ENCODE measurements at places on chromosomes 11 and 22.

DNA sequence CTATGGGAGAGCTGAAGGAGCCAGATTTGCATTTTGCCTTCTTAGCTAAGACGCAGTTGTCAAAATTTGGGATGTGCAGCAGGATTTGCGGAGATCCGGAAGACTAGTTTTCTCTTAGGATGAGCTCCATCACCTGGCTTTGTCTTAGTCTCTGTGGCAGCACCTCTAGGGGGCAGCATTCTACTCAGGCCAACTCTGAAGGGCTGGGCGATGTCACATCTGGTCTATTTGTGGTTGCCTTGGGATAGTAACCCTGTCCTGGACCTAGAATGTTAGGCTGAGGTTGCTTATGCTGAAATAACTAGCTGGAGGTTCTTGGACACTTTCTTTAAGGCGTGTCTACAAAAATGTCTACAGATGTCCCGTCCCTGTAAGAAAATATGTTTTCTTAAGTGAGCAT is 116.2 kb downstream of the FAT3 start:
- no peak for DNase-seq

GRCh38 chr22:23256986-23257888 is 76.9 kb downstream of the BCR start:
- no peak for DNase-seq

DNA sequence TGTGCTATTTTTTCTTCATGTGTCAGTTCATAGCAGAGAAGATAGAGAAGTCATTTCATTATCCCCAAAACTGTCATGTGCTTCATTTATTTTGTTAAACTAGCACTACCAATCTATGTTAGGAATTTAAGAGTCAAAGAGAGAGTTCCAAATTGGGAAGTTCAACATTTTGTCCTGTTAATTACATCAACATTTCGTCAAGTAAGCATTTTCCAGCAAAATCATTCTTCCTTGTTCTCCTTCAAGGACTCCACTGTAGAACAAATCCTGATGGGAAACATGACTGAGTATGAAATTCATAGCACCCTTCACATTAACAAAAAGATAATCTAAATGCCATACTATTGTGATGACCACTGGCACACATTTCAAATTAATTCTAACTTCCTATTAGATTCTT is 59.1 kb downstream of the PACSIN2 start:
- DNase-seq, result no peak

GRCh38 chr11:85530634-85531033 is 96.5 kb downstream of the DLG2 start:
- no peak for DNase-seq

GRCh38 chr11:78085972-78086371 is 6.3 kb upstream of the NDUFC2 start:
- no peak for DNase-seq

DNA sequence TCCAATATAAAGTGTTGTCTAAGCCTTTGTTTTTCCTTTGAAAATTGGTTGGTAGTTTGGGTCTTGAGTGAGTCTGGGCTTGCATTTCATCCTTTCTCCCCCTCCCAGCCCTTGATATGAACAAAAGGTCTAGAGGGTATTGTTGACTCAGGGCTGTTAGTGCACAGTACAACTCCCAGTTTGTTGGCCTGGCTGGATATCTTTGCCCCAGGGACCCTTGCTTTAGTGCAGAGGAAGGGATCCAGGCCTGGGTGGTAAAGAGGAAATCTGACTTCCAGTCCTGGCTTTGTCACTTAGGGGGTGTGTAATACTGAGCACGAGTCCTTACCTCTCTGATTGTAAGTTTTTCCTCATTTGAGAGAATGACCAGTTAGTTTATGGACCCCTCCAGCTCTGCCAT is 330.4 kb downstream of the TMEM135 start:
- DNase-seq, result no peak

DNA sequence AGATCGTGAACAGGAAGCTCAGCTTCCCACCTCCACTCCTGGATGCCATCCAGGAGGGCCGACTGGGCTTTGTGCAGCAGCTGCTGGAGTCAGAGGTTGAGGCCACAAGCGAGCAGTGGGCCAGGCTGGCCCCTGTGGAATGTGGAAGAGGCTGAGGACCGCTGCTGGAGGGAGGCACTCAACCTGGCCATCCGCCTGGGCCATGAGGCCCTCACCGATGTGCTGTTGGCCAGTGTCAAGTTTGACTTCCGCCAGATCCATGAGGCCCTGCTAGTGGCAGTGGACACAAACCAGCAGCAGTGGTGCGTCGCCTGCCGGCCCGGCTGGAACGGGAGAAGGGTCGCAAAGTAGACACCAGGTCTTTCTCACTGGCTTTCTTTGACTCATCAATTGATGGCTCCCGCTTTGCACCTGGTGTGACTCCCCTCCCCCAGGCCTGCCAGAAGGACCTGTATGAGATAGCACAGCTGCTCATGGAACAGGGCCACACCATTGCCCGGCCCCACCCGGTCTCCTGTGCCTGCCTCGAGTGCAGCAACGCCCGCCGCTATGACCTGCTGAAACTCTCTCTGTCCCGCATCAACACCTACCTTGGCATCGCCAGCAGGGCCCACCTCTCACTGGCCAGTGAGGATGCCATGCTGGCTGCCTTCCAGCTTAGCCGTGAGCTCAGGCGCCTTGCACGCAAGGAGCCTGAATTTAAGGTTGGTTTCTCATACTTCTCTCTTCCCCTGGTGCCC is 24.9 kb downstream of the ART5 start:
- no peak for DNase-seq

GRCh38 chr22:46638601-46639431 is 18.6 kb downstream of the GRAMD4 start:
- no peak for DNase-seq

DNA sequence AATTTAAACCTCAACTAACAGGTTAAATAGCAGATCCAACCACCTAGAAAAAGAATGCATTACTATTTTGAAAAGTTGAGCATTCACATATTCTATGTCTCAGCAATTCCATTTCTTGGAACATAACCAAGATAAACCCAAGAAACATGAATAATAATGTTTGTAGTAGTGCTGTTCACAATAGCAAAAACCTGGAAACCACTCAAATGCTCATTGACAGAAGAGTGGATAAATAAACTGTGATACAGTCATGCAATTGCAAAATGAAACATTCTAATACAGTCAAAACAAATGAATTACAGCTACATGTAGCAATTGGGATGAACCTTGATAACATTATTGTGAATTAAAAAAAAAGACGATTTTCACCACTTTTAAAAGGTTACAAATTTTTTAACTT is 162.8 kb upstream of the TMEM45B start:
- DNase-seq, result no peak

DNA sequence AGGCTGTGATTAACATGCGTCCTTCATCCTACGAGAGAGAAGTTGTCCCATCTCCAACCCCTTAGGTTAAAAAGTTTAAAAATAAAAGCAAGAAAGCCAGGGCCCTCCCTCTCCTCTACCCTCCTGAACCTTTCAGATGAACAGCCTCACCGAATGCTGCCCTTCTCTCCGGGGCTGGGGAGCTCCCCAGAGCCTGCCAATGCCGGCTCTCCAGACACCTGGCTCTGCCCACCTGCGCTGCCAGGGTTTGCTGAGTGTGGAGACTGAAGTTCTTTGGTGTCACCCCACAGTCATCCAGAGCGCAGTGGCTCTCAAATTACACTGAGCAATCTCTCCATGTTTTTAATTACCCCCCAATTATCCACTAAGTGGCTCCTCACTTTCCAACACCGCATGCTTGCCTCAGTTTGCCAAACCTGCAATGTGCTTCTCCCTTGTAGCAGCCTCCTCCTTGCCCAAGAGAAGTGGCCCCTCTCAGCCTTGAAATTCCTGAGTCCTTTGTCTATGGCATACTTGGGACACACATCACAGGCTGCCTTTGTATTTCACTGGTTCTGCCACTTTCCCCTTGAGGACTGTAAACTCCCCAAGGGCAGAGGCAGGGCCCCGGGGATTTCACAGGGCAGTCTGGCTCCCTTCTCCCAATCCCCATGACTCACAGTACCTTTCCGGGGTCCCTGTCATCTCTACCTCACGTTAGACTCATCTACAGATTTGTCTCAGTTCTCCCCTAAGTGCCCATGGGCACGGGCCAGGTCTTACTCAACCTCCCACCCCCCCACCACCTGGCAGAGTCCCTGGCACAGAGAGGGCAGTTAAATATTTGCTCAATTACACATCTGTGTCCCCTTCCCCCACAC is 2.0 kb downstream of the MYH9 start:
- no peak for DNase-seq

DNA sequence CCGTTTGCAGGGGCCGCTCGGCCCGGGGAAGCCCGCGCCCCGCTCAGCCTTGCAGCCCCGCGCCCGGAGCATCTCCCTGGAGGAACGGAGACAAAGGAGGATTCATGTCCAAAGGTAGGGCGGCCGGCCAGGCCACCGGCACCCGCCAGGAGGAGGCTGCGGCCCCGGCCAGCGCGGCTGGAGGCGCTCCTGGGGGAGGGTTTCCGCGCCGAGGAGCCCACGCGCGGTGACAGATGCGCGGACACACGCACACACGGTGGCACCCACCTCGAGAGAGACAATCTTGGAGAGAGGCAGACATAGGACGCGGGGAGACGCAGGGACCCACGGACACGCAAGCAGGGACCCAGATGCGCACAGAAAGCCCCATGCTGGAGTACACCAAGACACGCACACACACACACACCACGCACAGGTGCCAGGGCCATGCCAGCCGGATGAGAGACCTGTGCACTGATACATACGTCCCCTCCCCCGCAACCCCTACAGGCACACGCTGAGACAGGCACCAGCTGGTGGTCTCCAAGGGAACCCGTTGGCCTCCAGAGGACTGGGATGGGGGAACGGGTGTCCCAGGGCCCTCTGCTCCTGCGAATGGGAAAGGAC is 7.8 kb downstream of the SEPTIN3 start:
- peak; percentile 70 for DNase-seq

GRCh38 chr11:16816358-16817270 is 78.2 kb downstream of the C11orf58 start:
- DNase-seq, result no peak

GRCh38 chr11:128666397-128666796 is 27.5 kb upstream of the FLI1 start:
- no peak for DNase-seq

DNA sequence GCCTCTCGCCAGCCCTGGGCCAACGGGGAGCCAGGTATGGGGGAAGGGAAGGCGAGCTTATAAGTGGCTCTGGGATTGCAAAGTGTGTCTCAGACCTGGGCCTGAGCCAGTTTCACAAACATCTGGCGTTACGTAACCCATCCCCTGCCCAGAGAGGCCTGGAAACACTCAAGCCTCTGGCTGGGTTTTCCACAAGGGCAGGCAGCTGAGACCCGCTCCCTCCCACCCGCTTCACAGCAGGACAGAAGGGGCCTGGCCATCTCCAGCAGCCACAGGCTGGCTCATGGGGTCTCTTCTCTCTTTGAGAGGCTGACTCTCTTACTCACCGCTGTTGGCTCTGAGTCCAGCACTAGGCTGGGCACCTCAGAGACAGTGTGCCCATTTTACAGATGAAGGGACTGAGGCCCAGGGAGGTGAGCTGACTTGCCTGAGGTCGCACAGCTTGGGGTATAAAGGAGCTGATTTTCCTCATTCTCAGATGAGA is 44.5 kb downstream of the TRIOBP start:
- peak; percentile 85 for DNase-seq

DNA sequence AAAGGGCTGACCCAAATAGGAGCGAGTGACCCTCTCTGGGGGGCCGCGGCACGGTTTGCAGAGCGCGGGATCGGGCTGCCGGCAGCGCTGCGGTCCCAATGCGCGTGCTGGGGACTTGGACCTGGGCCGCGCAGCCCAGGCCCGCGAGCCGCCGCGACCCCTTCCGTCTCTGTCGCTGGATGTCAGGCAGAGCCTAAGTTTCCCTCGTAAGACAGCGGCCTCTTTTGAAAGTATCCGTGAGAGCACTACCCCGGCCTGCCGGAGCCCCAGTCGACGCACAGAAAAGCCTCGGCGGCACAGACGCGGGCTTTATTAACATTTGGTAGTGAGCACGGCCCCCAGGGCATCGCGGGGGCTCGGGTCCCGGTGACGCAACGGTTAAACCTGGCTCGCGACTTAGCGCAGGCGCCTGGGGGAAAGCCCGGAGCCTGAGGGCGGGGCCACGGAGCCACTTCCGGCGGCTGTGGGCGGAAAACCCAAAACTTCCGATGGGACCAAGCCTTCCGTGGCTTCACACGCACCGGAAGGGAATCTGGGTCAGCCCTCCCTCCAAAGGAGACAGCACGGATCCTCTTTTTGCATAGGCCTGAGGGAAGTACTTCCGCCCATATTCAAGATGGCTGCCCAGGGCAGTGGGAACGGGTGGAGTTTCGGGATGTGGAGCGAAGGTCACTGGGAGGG is 14.8 kb downstream of the BAD start:
- peak; percentile 100 for DNase-seq

- DNase-seq, result no peak
These were observed 366.8 kb downstream of the LARGE1 start for GRCh38 chr22:33553493-33553892.

DNA sequence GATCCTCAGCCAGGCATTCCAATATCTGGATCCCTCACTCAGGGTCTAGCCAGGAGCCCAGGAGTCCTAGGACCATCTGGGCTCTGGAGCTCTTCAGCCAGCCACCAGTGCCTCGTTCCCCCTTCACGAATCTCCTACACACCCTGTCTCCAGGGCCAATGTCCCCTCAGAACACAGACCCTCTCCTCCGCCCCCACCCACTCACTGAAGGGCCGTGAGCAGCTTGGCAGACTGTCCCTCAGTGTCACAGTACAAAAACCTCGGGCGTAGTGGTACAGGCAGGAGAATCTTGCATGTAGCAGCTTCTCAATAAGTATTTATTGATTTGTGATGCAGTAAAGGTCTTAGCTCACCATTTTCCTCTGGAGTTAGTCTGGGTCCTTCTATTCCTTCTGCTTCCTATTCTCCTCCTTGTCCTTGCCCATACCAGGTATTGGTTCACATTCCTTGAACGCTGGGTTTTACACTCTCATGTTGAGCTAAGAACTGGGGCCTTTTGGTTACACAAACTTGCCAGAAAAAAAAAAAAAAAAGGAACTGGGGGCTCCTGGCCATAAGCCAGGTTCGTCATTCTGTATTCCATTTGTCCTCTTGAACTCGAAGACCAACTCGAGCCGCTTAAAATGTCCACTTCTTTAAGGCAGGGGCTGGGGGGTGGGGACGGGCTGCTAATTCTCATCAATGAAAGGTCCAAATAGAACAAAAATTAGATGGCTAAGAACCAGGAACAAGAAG is 2.3 kb downstream of the CXCR5 start:
- DNase-seq, result no peak

GRCh38 chr11:73393011-73393380 is 16.8 kb downstream of the RELT start:
- no peak for DNase-seq

DNA sequence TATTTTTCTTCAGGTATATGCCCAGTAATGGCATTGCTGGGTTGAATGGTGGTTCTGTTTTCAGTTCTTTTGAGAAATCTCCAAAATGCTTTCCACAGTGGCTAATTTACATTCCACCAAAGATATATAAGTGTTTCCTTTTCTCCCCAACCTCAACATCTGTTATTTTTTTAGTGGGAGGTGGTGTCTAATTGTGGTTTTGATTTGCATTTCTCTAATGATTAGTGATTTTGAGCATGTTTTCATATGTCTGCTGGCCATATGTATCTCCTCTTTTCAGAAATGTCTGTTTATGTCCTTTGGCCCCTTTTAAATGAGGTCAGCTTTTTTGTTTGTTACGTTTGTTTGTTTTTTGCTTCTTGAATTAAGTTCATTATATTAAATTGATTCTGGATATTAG is 760.2 kb downstream of the KCNA4 start:
- no peak for DNase-seq

- peak; percentile 24 for DNase-seq
These were observed 139.6 kb downstream of the TRPC6 start for GRCh38 chr11:101444164-101444563.
